Hematopoietic multipotent progenitor cell (in vitro differentiated cells): ENCODE measurements at places on chromosomes 13 and 19. TPM values are rescaled to one million over a fixed set of nuclear protein-coding genes. Genes with fewer than 3 reads are reported as not detected.
A peak's percentile ranks its signal among the peaks of the same experiment; 100 is the strongest.

DNA sequence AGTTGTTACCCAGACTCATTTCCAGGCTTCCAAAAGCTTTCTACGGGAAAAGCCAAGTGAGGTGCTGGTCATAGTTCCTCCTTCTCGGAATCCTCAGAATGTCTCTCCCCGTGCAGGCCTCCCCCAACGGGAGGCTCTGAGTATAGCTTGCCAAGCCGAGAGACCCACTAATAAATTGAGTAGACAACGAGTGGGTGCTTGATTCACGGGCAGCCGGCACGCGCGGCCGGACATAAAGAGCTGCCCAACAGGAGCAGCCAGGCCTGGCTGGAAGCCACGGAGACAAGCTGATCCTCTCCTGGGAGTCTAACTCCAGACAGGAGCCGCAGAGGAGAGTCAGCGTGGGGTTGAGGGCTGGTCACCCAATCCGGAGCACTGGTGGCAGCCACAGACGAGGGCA is 43.4 kb upstream of the MEDAG start:
- no peak for DNase-seq

- no peak for DNase-seq
Measured at GRCh38 chr19:4781801-4782200, 9.7 kb upstream of the FEM1A start.

GRCh38 chr19:56642711-56643459 is at the start of gene SMIM17:
Gene SMIM17, plus strand, starts transcription at chr19:56643159. Its CDS starts 2,509 bp downstream, at chr19:56645668.
- no peak for DNase-seq

Gene TMC4
- under 0.01 TPM for total RNA-seq

Gene CPT1C
- total RNA-seq: 0.54 TPM

DNA sequence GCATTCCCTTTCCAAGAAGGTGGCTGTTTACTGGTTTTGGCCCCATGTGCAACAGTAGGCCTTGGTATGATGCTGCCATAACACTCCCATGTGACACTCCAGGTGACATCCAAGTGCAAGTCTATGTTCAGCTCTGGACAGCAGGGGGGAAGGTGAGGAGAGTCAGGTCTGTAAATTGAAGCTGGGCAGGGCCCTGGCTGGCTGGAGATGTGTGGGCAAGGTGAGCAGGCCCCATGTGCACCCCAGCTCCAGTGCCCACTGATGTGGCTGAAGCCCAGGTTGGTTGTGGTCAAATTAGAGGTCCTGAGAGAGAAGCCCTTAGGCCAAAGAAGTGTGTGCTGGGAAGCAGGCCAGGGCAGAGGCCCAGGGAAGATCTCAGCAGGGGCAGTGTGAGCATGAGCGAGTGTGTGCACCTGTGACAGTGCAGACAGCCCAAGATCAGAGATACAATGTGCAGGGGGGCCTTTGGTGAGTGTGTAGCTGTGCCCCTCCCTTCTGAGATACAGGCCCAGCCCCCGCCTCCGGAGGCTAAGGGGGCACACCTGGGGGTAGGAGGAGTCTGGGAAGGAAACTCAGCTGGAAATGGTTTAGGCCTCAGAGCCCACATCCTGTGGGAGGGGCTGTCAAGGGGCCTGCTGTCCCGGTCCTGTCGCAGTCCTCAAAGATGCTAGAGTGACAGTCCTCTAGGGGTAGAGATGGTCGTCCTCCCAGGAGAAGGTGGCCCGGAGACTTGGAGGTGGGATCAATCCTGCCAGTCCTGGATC is 18.6 kb downstream of the DEDD2 start:
- peak; percentile 73 for DNase-seq

Gene PSG7
- total RNA-seq: not detected

DNA sequence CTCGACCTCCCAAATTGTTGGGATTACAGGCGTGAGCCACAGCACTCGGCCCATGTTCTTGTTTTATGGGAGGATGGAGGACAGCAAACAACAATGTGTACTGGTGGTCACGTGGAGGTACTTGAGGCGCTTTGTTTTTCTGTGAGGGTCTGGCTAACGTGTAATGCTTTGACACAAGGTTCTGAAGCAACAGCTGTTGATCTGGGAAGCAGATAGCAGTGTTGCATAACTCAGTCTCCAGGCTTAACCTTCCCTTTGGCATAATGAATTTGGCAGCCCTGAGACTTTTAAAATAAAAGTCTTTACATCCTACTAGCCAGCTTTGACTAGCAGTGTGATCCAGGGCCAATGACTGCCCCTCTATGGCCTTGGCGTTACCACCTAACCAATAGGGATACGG is 6.9 kb upstream of the ZNF580 start:
- peak; percentile 50 for DNase-seq

Gene IZUMO2
- not detected for total RNA-seq

- no peak for DNase-seq
Measured at GRCh38 chr19:15452111-15453047, 2.6 kb upstream of the WIZ start.

Gene ZNF837
- 6.2 TPM for total RNA-seq

- no peak for DNase-seq
Measured at GRCh38 chr13:94058821-94059360, 420.6 kb downstream of the DCT start.

Gene ZNF324B
- 19.1 TPM for total RNA-seq

Gene APOC1
- total RNA-seq: 3.0 TPM

DNA sequence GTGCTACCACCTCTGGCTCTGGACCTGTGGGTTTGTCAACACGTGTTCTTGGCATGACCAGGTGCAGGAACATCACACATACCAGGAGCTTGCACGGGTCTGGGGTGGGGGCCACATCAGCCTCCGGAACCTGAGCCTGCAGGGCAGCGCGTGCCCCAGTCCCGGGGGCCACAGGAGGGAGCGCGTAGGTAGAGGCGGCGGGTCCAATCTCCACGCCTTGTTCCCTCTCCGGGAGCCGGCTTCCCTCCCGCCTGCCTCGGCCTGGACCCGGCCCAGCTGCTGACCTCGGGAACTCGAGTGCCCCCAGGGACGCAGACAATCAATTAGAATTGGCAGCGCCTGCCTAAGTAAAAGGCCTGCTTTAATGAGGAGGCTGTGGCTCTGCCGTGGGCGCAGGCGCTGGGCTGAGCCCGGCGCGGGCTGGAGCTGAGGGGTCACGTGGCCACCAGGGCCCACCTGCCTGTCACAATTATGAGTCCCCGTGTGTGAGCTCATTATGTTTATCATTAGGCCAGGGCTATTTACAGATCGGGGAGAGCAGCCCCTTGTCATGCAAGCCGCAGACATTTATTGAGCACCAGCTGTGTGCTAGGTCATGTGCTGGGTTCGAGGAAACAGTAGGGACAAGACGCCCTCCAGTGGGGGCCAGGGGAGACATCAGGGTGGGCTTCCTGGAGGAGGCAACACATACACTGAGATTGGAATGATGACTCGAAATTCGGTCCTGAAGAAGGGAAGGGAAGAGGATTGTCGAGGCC is 32.2 kb upstream of the TNFAIP8L1 start:
- DNase-seq: no peak

Gene ITGBL1
- not detected for total RNA-seq

Gene FBL
- 870 TPM for total RNA-seq

Gene ZNF723
- not detected for total RNA-seq

- DNase-seq: no peak
Measured at GRCh38 chr13:44169018-44169911, 204.4 kb upstream of the SERP2 start.

Gene COX7A1
- not detected for total RNA-seq

DNA sequence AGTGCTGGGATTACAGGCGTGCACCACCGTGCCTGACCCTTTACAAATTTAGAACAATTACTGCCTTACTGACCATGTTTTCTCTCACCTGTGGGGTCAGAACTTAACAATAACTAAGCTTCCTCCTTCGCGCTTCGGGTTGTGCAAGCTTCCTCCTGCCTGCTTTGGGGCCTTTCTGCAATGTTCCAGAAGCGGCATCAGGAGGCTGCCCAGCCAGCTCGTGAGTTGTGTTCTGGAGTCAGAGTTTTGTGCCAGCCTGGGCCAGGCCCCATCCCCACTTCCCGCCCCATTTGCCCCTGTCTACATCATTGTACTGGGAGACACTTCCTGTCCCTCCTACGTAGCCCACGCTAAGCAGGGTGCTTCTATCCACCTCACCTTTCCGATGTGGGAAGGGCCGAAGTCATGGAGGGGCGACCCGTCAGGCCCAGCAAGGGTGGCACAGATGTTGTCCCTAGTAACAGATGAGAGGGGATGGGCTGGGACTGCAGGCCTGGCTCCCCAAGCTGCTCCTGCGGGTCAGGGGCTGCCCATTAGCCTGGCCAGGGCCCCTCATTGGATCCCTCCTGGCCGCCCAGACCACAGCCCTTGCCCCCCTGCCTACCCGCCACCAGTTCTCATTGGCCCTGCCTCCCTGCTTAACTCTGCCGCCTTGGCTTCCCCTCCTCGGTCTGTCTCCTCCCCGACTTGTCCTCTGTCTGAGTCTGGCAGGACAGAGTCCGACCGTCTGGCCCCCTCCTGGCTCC is 13.4 kb downstream of the UHRF1 start:
- no peak for DNase-seq

DNA sequence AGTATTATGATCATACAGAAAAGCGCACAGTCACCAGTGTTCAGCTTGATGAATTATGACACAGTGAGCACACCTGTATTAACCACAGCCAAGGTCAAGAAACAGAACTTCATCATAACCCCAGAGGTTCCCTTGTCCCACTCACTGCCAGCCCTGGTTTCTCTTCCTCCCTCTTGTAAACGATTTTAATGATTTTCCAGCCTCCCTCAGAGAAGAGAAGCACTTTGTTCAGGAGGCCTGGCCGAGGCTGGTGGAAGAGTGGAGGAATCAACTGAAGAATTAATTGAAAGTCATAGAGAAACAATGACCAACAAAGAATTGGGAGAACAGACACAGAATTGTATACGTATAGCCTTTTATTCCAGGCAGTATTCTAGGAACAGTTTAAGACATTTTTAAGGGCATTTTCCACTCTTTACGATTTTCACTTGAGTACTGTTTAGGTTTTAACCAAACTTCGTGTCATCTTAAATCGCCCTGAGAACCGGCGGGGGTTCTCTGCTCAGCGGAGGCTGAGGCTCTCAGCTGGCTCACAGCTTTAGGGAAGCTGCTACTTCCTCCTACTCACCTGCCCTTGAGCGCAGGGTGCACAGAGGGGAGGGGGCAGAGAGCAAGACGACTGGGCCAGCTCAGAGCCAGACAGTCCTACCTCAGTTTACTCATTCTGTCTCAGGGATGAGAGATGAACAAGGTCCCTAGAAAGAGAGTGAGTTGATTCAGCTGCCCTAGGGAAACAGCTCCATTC is 108.6 kb downstream of the AKAP11 start:
- DNase-seq: no peak

DNA sequence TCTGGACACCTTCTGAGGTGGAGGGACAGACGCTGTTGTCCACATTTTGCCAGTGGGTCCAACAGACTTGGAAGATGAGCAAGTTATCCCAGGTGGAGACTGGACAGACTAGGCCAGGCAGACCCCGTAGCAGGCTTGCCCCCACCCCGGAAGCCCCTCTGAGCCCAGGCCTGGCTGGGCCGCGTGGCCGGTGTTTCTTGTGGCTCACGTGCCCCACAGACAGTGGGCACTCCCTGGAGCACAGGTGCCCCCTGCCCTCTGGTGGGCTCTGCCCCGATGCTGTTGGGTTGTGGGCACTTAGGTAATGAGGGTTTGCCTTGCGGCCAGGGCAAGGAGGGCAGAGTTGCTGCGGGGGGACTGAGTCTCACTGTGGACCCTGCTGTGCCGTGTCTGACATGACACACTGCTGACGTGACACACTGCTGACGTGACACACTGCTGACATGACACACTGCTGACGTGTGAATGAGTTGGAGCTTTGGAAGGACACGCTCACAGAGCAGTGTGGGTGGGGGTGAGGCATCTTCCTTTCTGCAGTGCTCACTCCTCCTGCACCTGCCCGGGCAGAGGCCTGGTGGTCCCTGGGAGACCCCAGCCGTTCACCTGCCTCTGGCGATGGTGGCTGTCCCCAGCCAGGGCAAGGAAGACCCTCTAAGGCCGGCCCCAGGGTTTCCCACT is 25.1 kb downstream of the DOT1L start:
- DNase-seq: no peak

Gene SHKBP1
- total RNA-seq: 91.3 TPM

GRCh38 chr19:861141-861755 is 1.8 kb downstream of the CFD start:
- no peak for DNase-seq

Gene ADM5
- total RNA-seq: 1.9 TPM

Gene HIPK4
- total RNA-seq: 0.27 TPM

DNA sequence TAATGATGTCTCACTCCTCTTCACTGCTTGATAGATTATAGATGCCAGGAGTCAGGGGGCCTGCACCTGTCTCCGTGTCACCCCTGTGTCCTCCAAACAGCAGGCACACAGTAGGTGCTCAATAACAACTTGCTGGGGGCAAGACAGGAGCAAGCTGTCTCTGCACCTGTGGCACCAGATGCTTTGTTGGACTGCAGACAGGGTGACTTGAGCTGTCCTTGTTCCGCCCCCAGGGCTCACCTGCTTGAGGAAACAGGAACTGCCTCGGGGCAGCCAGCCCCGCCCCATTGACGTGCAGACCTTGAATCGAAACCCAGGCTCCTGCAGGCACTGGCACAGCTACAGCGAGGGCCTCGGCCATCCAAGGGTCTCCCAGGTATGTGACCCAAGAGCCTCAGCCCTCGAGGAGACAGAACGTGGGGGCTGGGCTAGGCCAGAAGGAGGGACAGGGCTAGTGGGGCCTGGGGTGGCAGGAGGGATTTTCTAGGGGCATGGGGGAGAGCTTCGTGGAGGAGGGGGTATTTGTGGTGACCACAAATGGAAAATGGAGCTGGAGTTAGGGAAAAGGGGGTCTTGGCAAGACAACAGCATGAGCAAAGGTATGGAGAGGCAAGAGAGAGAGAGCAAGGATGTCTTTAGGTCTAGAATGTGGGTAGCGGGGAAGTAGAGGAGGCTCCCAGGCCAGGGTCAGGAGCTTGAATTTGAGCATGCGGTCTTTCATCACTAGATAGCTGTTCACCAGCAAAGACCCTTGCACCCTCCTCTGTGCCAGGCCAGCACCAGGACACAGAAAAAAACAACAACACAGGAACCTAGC is at the start of gene HSH2D:
HSH2D (plus strand) TSS at position 287 of the 817 bp plus-strand sequence. CDS start 5,066 bp downstream, outside the sequence.
- DNase-seq: peak; percentile 44

- DNase-seq: no peak
Measured at GRCh38 chr19:5775668-5776309, 8.8 kb downstream of the PRR22 start.

DNA sequence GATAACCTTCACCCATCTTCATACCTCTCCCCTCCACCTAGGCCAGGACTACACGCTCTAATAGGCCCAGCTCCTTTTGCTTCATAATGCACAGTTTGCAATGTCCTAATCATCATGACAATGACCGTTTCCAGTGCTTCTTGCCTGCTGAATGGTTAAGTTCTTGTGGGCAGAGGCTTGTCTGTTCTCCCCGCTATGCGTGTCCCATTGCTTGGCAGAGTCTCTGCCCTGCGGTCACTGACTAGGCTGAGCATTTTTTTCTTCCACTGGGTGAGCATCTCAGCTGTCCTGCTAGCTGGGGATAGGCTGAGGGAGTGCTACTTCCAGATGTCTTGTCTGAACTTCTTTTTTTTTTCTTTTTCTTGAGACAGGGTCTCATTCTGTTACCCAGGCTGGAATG is 314.7 kb downstream of the UQCRFS1 start:
- DNase-seq: no peak

GRCh38 chr13:92224825-92225224 is 826.4 kb downstream of the GPC5 start:
- DNase-seq: no peak

GRCh38 chr13:112032186-112032993 is 34.6 kb upstream of the SOX1 start:
- no peak for DNase-seq

Gene GIPR
- total RNA-seq: under 0.01 TPM
